ENCODE measurements at places on chromosomes 6 and 20. TPM values are rescaled to one million over a fixed set of nuclear protein-coding genes. Genes with fewer than 3 reads are reported as not detected.

TFAP2C gene
- total RNA-seq, result not detected

DNA sequence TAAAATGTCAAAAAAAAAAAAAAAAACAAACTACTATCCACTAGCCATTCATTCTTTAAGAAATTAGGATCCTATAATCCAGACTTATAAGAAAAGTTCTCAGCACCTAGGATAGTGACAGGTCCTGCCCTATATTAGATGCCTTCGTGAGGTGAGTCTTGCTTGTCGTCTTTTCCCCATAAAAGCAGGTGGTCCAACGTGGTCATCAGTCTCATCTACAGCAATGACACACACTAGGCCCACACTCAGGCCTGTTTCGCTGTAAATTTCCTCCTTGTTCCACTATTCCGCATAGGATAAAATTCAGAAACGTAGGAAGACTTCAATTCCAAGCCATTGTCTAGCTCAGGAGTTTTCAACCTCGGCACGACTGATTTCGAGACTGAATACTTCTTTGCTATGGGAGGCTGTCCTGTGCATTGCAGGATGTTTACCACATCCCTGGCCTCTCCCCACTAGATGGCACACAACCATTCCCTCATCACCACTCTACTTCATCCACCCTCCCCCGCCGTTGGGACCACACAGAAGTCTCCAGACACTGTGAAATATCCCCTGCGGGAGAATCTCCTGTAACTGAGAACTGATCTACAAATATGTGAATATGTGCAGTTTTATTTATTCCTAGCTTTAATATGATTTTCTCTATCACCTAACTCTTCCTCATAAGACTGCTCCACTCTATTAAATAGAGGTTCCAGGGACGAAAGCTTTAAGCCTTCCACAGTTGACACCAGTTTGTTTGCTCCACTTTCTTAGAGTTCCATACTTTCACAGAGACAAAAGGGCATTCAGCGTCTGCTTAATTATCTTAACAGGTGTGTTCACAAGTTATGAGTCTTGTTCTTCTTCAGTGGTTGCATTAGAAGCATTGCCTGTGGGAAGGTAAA, 346.3 kb downstream of the BMP2 start:
- no peak for DNase-seq

GRCh38 chr6:14191761-14192160, 74.2 kb downstream of the CD83 start:
- DNase-seq, result no peak

PBOV1 gene
- not detected for total RNA-seq

C4A gene
- 1.3 TPM for total RNA-seq

DNA sequence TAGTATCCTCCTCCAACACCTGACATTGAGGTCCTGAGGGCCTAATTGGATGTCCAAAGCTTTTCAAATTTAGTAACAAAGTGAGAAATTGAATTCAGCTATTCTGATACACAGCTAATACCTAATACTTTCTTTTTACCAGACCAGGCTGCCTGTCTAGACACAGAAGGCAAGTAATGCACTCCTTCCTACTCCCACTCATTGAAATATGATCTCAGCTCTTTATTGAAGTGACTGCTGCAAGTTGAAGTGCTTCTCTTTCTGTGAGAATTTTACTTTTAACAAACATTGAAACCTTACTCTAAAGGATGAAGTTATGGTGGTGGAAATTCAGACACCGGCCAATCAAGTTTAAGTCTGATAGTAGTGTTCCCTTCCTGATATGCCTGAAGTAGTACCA, 90.8 kb upstream of the OGFRL1 start:
- DNase-seq, result no peak

DNA sequence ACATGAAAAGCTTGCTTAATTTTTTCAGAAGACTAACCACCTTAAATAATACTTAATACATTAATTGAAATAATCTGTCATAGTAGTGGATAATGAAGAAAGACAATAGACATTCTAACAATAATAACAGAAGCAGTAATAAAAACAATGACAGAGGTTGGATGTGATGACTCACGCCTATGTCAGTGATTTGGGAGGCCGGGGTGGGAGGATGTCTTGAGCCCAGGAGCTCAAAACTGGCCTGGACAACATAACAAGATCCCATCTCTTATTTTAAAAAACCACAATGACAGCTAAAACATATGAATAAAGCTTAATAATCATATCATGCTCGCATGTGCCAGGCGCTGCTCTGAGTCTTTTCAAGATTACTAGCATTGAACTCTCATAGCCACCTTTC, 105.5 kb downstream of the IPCEF1 start:
- no peak for DNase-seq

- DNase-seq, result no peak
These were observed 73.9 kb downstream of the DHX35 start for GRCh38 chr20:39036011-39036410.

DNA sequence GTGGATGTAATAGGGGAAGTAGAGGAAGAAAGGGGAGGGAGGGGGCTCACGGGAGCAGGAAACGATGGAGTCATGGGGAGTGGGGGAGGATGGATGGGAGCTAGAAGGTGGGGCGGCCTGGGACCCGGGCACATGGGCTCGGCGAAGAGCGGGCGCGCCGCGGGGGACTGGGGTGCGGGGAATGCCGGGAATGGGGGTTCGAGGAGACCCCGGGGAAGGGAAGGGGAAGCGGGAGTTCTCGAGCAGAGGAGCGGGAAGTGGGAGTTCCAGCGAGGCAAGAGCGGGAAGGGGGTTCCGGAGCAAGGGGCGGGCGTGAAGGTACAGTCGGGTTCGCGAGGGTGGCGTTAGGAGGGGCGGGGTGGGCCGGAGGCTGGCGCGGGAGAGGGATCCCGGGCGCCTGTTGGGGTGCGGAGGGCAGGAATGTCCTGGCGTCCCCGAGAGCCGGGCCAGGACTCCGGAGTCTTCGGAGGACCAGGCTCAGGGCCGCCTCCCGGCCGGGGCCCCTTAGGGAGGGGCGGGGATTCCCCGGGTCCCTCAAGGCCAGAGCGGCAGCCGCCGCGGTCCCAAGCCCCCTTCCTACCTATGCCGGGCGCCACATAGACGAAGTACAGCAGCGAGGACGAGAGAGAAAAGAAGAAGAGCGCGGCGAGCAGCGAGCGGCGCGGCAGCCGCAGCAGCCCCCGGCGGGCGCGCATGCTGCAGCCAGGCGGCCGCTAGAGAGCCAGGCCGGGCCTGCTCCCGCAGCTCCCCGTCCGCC, 504 bp downstream of the B4GALT5 start:
- DNase-seq, result no peak

DNA sequence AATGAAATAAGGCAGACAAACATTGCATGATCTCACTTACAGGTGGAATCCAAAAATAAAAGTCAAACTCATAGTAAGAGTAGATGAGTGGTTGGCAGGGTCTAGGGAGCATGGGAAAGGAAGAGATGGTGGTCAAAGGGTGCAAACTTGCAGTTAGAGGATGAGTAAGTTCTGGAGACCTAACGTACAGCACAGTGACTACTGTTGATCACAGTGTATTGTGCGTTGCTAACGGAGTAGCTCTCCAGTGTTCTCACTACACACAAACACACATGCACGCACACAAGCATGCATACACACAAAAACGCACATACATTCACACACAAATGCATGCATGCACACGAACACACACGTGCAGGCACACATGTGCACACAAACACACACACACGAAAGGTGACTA, 54.9 kb downstream of the LY86 start:
- no peak for DNase-seq

GRCh38 chr6:129211626-129212025, 328.7 kb downstream of the LAMA2 start:
- DNase-seq, result no peak

- DNase-seq, result no peak
These were observed 22.3 kb downstream of the PPP1R14C start for GRCh38 chr6:150165020-150165702.

GRCh38 chr20:48184229-48184628, 398.9 kb upstream of the SULF2 start:
- DNase-seq, result no peak

- peak; percentile 3 for DNase-seq
These were observed 195.4 kb downstream of the TBX18 start for GRCh38 chr6:84568971-84569370.

SPEF1 gene
- total RNA-seq, result not detected

- no peak for DNase-seq
These were observed 480 bp downstream of the ABCF1 start for GRCh38 chr6:30571762-30572082.
